Naive B cell (primary cell): ENCODE measurements at places on chromosomes 5 and 9. TPM values are rescaled to one million over a fixed set of nuclear protein-coding genes. Genes with fewer than 3 reads are reported as not detected.

- H3K36me3 ChIP-seq: peaks cover 5% of the 10 kb centered on the region
- peak overlapping the region; percentile 20 for H3K27ac ChIP-seq
- no peaks in the 10 kb centered on the region for H3K27me3 ChIP-seq
- H3K4me3 ChIP-seq: no peak overlapping the region
- H3K4me1 ChIP-seq: no peaks in the 10 kb centered on the region
Measured at GRCh38 chr5:124941051-124942049, 194.9 kb upstream of the ZNF608 start.

GRCh38 chr9:131666774-131667173, 73.1 kb downstream of the RAPGEF1 start:
- H3K4me3 ChIP-seq: no peak overlapping the region
- no peaks in the 10 kb centered on the region for H3K27me3 ChIP-seq
- H3K36me3 ChIP-seq: peaks cover 4% of the 10 kb centered on the region
- no peak overlapping the region for H3K27ac ChIP-seq
- DNase-seq: no peak
- peaks cover 85% of the 10 kb centered on the region for H3K4me1 ChIP-seq

DNA sequence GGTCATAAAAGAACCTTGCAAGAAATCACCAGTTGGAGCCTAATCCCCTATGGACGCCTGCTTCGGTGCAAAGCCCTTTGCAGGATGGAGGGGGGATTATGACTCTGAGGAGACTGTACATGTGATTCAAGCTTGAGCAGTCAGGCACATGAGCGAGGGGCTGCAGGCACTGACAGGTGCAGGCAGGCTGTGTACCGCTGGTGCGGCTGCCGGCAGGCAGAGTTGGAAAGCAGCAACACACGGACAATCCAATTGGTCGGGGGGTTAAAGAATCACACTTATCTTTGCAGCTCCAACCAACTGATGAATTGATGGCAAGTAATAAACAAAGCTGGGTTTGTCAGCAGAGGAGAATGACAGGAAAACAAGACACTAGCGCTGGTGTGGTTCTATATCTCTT, 5.7 kb downstream of the WHRN start:
- H3K27ac ChIP-seq: no peak overlapping the region
- H3K36me3 ChIP-seq: no peaks in the 10 kb centered on the region
- no peak overlapping the region for H3K4me3 ChIP-seq
- DNase-seq: no peak
- peaks cover 5% of the 10 kb centered on the region for H3K27me3 ChIP-seq
- H3K4me1 ChIP-seq: peaks cover 32% of the 10 kb centered on the region

DNA sequence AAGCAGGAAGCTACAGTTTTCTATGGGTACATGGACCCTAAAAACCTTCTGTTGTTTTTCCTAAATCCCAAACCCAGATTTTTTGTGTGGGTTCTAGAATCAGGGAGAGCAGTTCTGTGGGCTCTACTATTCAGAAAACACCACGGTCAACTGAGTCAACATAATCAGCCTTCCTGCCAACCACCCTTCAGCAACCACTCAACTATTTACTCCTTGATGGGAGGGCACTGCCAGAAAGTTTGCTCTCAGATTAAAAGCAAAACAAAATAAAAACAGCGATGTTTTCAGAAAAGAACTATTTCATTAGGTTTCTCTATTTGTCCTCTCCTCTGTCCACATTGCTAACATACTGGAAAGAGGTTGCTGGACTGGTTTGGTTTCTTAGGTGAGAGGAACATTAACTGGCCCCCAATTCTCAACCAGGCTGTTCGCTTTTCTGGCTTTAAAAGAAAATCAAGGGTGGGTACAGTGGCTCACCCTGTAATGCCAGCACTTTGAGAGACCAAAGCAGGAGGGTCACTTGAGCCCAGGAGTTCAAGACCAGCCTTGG, 72.3 kb downstream of the GCNT1 start:
- H3K27me3 ChIP-seq: no peaks in the 10 kb centered on the region
- no peak for DNase-seq
- H3K4me3 ChIP-seq: no peak overlapping the region
- H3K4me1 ChIP-seq: peaks cover 35% of the 10 kb centered on the region

The DIRAS2 gene
- polyA plus RNA-seq: not detected

The C5orf58 gene
- polyA plus RNA-seq: not detected

The EPB41L4A gene
- polyA plus RNA-seq: 1.6 TPM

GRCh38 chr5:140565024-140565779, 574 bp downstream of the SLC35A4 start:
- no peaks in the 10 kb centered on the region for H3K36me3 ChIP-seq
- H3K27me3 ChIP-seq: no peaks in the 10 kb centered on the region
